ENCODE measurements at places on chromosomes 12 and 14.
A peak's percentile ranks its signal among the peaks of the same experiment; 100 is the strongest.

DNA sequence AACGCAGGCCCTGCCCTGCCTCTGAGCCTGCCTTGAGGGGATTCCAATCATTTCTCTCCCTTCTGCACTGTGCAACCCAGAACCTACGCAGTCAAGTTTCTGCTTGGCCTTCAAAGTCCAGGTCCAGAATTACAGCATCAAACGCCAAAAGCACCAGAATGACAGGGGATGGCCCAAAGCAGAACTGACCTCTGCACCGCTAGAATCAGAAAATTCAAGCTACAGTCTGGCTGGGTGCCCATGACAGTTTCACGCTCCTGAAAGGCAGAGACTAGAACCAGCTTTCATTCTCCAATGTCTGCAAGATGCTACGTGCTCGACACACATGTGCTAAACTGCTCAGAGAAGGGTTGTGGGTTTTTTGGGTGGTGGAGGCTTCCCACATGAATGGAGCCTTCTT, 4.1 kb downstream of the CLMN start:
- no peak for DNase-seq

GRCh38 chr14:105340821-105341733, 26.5 kb downstream of the PACS2 start:
- DNase-seq: peak; percentile 58

DNA sequence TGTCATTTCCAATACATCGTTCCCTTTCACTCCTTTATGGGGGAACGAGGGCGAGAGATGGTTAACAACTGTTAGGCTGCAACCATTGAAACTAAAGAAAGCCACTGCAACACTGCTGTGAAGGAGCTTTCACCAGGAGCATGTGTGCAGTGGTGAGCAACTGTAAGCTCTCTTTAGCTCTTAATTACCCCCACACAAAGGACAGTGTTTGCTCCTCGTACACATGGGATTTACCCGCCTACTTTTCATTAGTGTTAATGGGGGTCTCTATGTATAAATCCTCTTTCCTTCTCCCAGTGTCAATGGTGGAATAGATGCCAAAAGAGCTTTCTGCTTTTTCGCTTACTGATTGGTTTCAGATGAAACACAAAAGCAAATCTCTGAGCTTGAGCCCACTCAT, 343.1 kb downstream of the FLRT2 start:
- DNase-seq: no peak

DNA sequence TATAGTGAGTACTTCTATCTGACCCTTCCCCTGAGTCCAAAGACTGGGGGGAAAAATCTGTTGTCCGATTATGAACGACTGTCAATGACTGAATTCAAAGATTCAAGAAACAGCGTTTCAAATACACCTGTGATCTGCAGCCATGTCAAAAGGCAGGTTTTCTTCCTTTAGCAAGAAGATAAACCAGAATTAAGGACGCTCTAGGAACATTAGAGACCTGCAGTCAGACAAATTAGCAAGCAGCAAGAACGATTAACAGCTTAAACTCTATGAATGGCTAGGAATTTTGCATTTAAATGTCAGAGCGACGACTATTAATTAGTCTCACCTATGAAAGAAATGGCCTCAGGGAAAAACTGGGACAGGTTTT, 2.1 kb downstream of the DUSP6 start:
- DNase-seq: no peak

- no peak for DNase-seq
Measured at GRCh38 chr12:32198555-32198954, 91.9 kb downstream of the BICD1 start.

DNA sequence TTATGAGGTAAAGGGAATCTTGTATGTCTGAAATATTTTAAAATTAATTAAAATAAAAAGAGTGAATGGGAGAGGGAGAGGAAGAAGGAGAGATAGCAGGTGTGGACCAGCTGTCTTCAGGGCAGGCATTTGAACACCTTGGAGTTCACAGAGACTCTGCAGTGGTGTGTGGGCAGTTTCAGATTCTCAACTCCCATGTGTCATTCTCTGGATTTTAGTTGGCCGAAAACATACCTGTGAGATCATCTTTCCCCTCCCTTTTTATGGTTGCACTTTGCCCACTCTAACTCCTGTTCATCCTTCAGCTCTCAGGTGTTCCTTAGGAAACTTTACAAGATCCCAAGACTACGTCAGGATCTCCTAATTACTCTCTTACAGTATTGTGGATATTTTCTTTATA, 108.1 kb downstream of the ERC1 start:
- DNase-seq: no peak

DNA sequence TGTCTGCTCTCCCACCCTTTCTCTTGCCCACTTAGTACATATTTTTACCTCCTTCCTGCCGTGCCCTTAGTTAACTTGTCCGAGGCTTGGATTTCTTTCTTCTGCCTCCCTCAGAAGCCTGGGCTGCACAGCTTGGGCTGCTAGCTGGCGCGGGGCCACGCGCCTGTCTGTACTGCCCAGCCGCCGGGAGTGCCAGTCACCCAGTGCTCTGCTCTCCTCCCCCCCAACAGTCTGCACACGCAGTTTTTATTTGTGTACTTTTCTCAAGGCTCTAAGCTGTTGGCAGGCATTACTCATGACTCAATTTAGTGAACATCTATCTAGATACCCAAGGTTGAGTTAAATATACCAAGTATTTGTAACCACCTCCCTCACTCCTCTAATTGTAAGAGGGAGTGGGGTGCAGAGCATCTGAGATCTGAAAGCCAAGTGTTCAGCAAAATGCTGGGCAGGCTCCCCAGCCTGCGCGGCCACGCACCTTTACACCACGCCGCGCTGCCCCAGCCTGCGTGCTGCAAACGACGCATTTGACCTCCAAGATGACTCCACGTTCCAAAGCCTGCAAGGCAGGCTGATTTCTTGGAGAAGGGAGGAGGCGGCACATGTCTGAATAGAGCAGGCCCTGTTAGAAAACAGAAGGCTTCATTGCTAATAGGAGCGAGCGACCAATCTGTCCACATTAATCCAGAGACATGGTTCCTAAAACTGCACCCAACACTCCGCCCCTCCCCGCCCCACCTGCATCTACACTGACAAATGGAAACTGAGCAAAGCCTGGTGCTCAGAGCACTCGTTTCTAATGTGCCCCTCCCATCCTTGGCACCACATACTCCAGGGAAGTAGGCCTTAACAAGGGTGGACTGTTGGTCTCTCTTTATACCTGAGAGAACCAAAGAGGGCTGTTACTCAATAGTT, 18.2 kb upstream of the CACNA2D4 start:
- DNase-seq: peak; percentile 57

DNA sequence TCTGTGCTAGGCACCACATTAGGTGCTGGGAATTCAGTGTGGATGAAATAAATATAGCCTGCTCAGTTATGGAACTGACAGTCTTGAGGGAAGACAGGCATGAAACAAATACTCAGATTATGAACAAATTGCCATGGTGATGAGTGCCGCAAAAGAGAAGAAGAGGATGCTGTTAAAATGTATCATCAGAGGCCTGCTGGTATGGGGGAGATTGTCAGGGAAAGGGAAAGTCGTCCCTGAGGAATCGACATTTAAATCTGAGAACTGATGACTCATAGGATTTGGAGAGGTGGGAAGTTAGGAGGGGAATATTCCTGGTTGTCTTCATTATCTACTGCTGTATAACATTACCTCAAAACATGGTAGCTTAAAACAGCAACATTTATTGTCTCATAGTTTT, 42.0 kb downstream of the PPP1R36 start:
- DNase-seq: no peak

DNA sequence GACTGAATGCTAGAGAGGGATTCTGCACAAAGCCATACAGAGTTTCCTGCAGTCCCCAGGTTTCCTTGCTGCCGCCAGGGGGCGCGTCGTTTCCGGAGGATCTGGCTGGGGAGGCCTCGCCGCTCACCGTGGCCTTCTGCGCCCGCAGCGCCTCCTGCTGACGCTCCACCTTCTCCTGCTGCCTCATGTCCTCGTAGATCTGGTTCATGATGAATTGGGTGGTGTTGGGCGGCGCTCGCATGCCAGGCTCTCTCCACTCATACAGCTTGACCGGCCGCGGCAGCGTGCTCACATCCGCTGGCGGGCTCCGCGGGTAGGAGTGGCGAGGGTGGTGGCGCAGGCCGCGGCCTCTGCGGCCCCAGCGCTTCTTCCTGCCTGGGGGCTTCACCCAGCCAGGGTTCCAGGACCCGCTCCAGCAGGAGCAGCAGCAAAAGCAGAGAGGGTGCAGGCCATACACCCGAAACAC, 987 bp downstream of the CCER1 start:
- no peak for DNase-seq

DNA sequence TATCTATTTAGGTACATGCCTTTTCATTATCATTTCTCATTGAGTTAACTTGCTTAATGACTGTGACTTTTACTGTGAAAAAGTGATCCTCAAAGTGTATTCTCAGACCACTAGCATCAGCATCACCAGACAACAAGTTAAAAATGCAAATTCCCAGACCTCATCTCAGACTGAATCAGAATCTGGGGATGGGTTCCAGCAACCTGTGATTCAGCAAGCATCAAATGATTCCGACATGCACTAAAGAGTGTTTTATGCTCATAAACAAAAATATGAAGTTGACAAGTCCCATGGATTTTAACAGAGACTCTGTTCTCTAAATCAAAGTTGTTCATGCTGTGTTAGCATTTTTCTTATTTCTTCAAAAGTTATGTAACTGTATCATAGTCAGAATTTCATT, 130.6 kb downstream of the BCAT1 start:
- DNase-seq: no peak

- DNase-seq: no peak
Measured at GRCh38 chr14:75928690-75929181, 53.1 kb downstream of the TGFB3 start.

DNA sequence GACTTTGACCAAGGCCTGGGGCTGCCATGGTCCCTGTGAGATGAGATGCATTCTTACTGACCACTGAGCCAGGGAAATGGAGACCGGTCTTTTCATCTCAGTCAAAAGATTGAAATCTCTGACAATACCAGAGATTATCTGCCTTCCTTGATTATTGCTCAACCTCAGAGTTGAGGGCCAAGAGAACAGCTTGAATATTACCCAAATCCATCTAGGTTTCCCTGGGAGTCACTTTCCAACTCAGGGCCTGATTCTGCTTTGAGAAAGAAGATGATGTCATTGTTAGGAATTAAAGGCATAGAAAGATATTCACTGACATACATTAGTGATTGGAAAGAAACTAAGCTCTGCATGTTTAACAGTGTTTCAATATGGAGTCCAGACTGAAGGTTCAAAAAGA, 515.9 kb upstream of the TBX3 start:
- DNase-seq: no peak

GRCh38 chr12:79127271-79127751, 262.7 kb downstream of the SYT1 start:
- DNase-seq: no peak

DNA sequence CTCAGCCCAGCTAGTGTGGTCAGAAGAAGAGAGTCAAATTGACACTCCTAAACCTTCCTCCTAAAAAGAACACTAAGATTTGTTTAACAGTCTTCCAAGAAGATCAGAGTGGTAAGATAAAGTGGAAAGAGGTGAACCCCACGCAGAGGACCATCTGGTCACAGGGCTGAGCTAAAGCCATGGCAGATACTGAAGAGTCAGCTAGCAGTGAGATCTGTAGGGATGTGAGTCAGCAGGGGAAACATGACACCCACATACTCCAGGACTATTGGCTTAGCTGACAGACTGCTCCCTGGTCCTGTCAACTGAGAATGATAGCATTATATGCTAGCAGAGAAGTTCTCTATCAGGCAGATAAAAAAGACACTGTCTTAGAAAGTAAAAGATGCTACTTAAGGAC, 269.4 kb upstream of the ALG10 start:
- no peak for DNase-seq

DNA sequence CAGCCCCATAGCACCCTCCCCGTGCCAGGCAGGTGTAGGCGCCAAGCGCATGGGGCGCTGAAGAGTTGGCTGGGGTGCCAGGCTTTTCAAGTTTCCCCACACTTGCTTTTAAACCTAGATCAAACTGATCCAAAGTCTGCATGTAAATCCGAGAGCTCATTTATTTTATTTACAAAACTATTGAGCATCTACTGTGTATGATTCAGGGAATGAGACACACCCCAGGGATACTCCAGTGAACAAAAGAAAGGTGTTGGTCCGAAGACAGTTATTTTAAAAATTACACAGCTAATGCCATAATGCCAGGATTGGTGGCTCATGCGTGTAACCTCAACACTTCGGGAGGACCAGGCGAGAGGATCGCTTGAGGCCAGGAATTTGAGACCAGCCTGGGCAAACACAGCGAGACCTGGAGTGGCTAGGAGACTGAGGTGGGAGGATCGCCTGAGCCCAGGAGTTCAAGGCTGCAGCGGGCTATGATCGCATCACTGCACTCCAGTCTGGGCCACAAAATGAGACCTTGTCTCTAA, 780 bp upstream of the SLC41A2 start:
- no peak for DNase-seq

DNA sequence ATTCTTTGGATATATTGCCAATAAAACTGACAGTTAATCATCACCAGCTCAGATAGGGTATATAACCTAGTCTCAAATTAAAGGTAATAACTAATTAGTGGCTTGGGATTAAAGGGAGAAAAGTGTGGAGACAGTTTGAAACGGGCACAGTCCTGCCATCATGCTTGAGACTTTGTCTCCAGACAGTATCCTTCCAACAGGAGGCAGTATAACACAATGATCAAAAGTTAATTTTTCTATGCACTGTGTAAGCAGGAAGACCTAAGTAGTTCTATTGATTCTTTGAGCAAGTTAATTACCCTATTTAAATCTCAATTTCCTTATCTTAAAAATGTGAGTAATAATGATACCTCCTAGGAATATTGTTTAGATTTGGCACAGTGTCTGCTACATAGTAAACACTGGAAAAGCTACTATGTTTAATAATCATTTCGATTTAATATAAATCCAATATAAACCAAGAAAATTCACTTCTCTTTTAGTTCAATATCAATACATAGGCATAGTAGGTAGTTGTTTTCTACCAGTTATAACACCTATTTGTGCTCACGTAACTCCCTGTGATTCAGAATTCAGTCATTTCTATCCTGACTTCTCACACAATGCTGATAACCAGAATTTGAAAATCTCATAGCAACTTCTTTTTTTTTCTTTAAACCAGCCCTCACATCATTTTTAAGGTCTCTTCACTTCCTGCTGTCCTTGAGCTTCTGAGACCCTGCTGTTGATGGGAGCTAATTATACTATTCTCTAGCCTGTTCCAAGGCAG, 53.7 kb downstream of the GALNT4 start:
- DNase-seq: no peak

DNA sequence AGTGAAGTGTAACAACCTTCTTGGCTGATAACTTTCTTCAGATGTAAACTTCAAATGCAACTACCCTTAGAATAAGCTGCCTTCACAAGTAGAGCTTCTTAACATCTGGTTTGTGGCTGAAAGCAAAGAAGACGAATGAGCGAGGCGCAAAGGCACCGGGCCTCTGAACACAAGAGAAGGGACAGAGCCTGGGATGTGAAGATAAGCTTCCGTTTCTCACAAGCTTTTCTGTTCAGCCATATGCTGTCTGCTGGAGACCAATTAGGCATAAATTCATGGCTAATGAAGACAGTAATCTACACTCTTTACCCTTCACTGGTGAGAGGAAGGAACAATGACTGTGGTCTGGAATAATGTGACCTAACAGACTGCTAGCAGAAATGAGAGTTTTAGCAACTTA, 195.2 kb downstream of the ATXN7L3B start:
- no peak for DNase-seq

Measured in hypothalamus (tissue), 51 donors.